Aorta (tissue), 5 donors: ENCODE measurements at places on chromosomes 1 and 21. TPM values are rescaled to one million over a fixed set of nuclear protein-coding genes. Genes with fewer than 3 reads are reported as not detected.

GRCh38 chr1:9613625-9614299 is 25.1 kb downstream of the TMEM201 start:
- peak; percentile 76 for DNase-seq
- H3K4me1 ChIP-seq = no peaks in the 10 kb centered on the region
- H3K36me3 ChIP-seq = no peaks in the 10 kb centered on the region
- H3K27ac ChIP-seq = no peak overlapping the region
- H3K27me3 ChIP-seq = no peaks in the 10 kb centered on the region
- H3K4me3 ChIP-seq = no peak overlapping the region

DNA sequence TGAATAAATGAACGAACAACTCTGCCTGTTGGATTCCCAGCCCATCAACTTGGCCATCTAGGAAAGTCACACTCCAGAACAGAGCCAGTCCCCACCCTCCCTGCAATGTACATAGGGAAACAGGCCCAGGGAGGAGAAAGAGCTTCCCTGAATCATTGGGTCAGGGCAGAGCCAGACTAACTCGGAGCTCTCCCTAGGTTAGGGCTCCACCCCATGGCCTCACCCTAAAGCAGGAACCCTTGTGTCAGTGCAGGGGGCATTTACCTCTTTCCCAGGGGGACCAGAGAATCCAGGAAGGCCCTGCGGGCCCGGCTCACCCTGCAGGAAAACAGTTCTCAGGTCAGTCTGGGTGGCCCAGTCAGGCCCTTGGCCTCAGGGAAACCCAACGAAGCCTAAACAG is 11.6 kb downstream of the COL9A2 start:
- no peaks in the 10 kb centered on the region for H3K27me3 ChIP-seq
- DNase-seq = no peak
- no peak overlapping the region for H3K4me3 ChIP-seq
- no peaks in the 10 kb centered on the region for H3K4me1 ChIP-seq
- no peak overlapping the region for H3K27ac ChIP-seq

GRCh38 chr1:1272341-1273208 is 1.1 kb downstream of the UBE2J2 start:
- no peak overlapping the region for H3K27ac ChIP-seq
- no peaks in the 10 kb centered on the region for H3K4me1 ChIP-seq
- peak overlapping the region; percentile 88 for H3K4me3 ChIP-seq

GRCh38 chr1:53025034-53025768 is 36.8 kb upstream of the PODN start:
- no peak overlapping the region for H3K4me3 ChIP-seq
- DNase-seq = peak; percentile 62
- no peaks in the 10 kb centered on the region for H3K27me3 ChIP-seq
- no peaks in the 10 kb centered on the region for H3K4me1 ChIP-seq
- H3K27ac ChIP-seq = no peak overlapping the region

GRCh38 chr1:65198096-65198495 is 50.1 kb downstream of the AK4 start:
- H3K27ac ChIP-seq = no peak overlapping the region
- no peaks in the 10 kb centered on the region for H3K36me3 ChIP-seq
- no peak overlapping the region for H3K4me3 ChIP-seq
- H3K4me1 ChIP-seq = peaks cover 4% of the 10 kb centered on the region
- no peak for DNase-seq

- H3K27me3 ChIP-seq = no peaks in the 10 kb centered on the region
- no peak overlapping the region for H3K27ac ChIP-seq
- DNase-seq = peak; percentile 65
- peaks cover 11% of the 10 kb centered on the region for H3K36me3 ChIP-seq
- peaks cover 2% of the 10 kb centered on the region for H3K4me1 ChIP-seq
These were observed 37.0 kb downstream of the MIA3 start for GRCh38 chr1:222654849-222655248.

DNA sequence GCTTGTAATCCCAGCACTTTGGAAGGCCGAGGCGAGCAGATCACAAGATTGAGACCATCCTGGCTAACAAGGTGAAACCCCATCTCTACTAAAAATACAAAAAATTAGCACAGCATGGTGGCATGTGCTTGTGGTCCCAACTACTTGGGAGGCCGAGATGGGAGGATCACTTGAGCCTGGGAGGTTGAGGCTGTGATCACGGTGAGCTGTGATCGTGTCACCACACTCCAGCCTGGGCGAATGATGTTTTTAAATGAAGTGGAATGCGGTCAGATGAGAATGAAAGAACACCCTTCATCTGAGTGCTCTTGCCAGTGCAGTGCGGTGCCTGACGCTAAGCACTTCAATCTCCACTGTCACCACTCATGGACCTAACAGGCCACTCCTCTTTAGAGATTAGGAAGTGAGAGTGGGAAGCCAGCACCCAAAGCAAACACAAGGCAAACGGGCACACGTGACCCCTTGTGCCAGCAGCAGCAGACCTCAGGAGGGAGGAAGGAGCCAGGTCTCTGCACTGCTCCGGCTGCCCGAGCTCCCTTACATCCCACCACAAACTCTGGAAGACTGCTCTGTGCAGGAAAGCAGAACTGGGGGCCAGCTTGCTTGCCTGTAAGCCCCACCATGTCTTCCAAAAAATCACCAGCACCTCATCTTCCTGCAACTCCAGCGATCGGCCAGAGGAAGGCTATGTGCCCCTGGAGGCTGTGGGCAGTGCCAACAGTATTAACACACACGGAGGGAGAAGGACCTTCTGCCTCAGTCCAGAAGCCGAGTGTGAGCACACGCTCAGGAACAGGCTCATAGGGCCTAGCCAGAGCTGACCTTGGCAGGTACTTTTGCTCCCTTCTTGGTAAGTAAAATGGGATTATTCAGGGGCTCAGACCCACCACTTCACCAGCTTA is 9.7 kb downstream of the CTNNBIP1 start:
- H3K4me1 ChIP-seq = peaks cover 4% of the 10 kb centered on the region
- no peaks in the 10 kb centered on the region for H3K27me3 ChIP-seq
- no peak overlapping the region for H3K4me3 ChIP-seq
- DNase-seq = peak; percentile 82
- H3K36me3 ChIP-seq = no peaks in the 10 kb centered on the region

ZNF678 gene
- total RNA-seq = 9.7 TPM

AGT gene
- total RNA-seq = 46.1 TPM

SPRR1B gene
- not detected for total RNA-seq

RALGPS2 gene
- 3.5 TPM for total RNA-seq

TSSK3 gene
- 2.2 TPM for total RNA-seq

CRYBG2 gene
- not detected for total RNA-seq

CFAP57 gene
- not detected for total RNA-seq
